Urinary bladder (tissue), 4 donors: ENCODE measurements at places on chromosomes 6 and 20. TPM values are rescaled to one million over a fixed set of nuclear protein-coding genes. Genes with fewer than 3 reads are reported as not detected.

The TREM1 gene
- polyA plus RNA-seq: 0.66 TPM

The ITCH gene
- polyA plus RNA-seq: 19.8 TPM

DNA sequence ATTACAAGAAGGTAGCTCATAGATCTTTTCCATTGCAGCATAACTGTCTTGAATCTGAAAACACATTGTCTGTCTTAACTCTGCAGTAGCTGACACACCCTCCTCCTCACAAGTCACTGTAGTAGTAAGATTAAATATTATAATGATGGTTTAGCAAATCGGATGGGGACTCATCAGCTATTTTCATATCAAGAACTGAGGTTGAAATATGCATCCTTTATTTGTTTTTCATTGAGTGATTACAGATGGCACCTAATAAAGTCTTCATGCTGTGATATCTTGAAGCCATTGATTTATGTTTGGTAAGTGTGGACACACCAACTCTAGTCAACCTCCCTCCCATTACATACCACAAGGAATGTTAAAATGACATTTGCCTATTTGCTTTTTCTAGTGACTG, 267.4 kb upstream of the TAB2 start:
- DNase-seq: no peak

DNA sequence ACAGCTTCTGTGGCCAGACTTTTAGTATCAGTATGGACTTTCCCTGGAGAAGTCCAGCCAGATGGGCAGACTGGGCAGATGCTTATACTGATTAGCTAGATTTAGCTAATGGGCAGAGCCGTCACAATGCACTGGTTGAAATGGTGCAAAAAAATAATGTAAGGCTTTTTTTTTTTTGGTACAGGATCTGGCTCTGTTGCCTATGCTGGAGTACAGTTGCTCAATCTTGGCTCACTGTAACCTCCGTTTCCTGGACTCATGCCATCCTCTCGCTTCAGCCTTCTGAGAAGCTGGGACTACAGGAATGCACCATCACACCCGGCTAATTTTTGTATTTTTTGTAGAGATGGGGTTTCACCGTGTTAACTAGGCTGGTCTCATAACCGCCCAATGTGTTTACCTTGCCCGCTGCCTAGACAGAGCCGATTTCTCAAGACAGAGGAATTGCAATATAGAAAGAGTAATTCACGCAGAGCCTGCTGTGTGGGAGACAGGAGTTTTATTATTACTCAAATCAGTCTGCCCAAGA, 16.4 kb upstream of the KIFC1 start:
- peak; percentile 64 for DNase-seq

GRCh38 chr6:111724039-111724438, 118.4 kb upstream of the TRAF3IP2 start:
- DNase-seq: no peak
